ENCODE measurements at places on chromosomes 13 and 19.

GRCh38 chr19:35601971-35602370 is 10.6 kb upstream of the HAUS5 start:
- DNase-seq = no peak

DNA sequence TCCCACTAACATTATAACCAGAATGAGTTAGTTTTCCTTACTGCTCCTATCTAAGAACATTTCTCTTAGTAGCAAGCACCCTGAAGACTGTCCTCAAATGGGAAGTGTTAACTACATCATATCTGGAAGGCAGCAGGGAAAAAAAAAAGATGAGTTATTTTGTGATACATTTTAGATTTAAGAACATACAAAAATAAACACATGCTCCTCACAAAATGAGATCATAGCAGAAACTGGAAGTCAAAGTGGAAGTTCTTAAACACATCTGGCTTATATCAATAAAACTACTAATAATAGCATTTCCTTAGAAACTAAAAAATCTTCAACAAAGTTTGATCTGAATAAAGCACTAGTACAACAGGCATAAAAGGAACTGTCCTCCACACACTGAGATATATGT is 70.4 kb downstream of the SLITRK6 start:
- no peak for DNase-seq

DNA sequence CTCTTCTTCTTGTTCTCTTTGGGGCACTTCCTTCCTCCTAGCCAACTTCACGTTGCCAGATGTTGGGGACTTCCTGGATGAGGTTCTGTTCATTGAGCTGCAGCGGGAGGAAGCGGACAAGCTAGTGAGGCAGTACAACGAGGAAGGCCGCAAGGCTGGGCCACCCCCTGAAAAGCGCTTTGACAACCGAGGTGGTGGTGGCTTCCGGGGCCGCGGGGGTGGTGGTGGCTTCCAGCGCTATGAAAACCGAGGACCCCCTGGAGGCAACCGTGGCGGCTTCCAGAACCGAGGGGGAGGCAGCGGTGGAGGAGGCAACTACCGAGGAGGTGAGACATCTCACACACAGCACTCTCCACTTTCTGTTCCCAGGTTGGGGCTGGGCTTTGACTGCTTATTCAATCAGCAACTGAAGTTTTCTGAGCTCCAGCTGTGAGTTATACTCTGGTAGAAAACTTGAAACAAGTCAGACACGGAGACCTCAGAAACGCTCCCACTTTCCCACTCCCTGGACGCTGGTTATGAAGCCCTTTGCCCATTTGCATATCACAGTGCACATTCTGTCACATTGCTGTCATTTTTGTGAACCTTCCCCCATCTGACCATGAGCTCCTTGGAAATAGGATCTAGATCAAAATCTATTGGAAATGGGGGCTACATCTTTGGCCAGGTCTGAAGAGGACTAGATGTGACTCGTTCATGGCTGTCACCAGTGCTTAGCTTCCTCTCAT is 7.2 kb upstream of the CCDC97 start:
- DNase-seq = peak; percentile 70

- DNase-seq = no peak
Measured at GRCh38 chr13:49409008-49409407, 34.9 kb downstream of the CAB39L start.

DNA sequence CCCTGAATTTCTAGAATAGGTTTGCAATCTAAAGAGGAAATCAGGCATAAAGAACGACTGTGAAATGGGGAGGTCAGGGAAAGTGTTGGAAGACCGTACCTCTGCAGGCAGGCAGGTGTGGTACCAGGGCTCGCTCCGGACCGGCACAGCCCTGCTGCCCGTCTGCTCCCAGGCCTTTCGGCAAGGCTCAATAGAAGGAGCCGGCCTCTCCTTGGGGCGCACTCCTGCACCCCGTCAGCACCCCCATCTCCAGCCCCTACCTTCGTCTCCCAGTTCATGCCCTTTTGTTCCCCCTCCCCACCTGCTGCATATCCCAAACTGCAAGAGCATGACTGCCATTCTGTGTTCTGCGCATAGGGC is 139.8 kb upstream of the SOX1 start:
- DNase-seq = no peak

GRCh38 chr19:2047076-2047448 is 4.0 kb downstream of the MKNK2 start:
- DNase-seq = no peak

- no peak for DNase-seq
Measured at GRCh38 chr19:43818500-43818899, 8.6 kb upstream of the ZNF283 start.

GRCh38 chr13:113835461-113836270 is 28.2 kb downstream of the GAS6 start:
- no peak for DNase-seq
